ENCODE measurements at places on chromosomes 6 and 20.

GRCh38 chr20:10115021-10115420 is 80.2 kb downstream of the ANKEF1 start:
- DNase-seq, result no peak

DNA sequence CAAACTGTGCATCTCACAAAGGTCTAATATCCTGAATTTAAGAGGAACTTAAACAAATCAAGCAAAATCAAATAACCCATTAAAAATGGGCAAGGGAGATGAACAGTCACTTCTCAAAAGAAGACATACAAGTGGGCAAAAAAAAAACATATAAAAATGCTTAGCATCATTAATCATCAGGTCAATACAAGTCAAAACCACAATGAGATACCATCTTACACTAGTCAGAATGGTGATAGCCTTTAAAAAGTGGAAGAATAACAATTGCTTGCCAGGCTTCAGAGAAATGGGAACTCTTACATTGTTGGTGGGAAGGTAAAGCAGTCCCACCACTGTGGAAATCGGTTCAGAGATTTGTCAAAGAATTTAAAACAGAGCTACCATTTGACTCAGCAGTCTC is 646.7 kb upstream of the PTCHD4 start:
- no peak for DNase-seq

GRCh38 chr20:43322851-43323250 is 133.1 kb upstream of the PTPRT start:
- no peak for DNase-seq

GRCh38 chr6:75280131-75280855 is 4.3 kb downstream of the TMEM30A start:
- DNase-seq, result no peak

GRCh38 chr20:62303340-62304226 is 786 bp downstream of the ADRM1 start:
- peak; percentile 74 for DNase-seq

DNA sequence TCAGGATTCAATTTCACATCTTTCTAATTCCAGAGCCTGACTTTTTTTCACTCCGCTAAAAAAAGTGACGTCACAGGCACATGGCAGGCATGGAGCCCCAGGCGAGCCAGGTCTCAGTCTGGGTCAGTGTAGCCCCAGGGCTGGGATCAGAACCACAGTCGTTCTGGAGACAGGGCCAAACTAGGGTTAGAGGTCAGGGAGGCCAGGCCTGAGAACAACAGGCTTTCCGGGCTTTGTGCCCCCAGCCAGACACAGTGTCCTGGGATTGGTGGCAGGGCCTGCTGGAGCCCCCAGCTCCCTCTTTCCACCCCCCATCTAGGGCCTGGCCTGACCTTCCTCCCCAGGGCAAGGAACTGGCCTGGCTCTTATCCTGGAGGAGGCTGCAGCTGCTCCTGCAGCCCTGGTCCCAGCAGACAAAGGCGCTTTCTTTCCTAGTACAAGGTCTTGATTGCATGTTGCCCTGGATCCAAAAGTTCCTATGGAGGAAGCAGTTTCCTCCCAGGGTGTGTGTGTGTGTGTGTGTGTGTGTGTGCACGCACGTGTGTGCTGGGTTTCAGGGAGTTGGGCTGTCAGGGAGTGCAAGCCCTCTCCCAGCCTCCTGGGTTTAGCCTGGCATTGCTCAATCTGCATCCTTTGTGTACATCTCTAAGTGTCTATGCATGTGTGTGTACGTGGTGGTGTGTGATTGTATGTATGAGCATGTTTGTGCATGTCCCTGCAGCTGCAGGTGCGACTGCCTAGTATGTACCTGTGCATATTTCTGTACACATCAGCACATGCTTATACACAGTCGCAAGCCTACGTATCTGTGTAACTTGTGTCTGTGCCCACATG is 26.5 kb upstream of the EMILIN3 start:
- no peak for DNase-seq

- DNase-seq, result no peak
Observed at GRCh38 chr20:60001108-60001507, 42.9 kb downstream of the CDH26 start.

GRCh38 chr20:58480551-58481336 is 34.5 kb downstream of the APCDD1L start:
- no peak for DNase-seq

GRCh38 chr6:77430504-77430903 is 32.8 kb downstream of the HTR1B start:
- no peak for DNase-seq

- no peak for DNase-seq
Observed at GRCh38 chr6:47023573-47023972, 18.6 kb downstream of the ADGRF1 start.

DNA sequence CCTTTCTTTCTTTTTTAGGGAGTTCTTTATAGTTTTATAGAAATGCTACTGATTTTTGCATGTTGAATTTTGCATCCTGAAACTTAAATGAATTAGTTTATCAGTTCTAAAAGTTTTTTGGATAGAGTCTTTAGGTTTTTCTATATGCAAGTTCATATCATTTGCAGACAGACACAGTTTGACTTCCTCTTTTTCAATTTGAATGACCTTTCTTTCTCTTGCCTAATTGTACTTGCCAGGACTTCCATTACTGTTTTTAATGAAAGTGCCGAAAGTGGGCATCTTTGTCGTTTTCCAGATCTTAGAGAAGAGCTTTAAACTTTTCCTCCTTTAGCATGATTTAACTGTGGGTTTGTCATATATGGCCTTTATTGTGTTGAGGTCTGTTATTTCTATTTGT is 21.1 kb upstream of the EDN1 start:
- DNase-seq, result no peak

- DNase-seq, result no peak
Observed at GRCh38 chr20:33686984-33687366, 790 bp upstream of the E2F1 start.

DNA sequence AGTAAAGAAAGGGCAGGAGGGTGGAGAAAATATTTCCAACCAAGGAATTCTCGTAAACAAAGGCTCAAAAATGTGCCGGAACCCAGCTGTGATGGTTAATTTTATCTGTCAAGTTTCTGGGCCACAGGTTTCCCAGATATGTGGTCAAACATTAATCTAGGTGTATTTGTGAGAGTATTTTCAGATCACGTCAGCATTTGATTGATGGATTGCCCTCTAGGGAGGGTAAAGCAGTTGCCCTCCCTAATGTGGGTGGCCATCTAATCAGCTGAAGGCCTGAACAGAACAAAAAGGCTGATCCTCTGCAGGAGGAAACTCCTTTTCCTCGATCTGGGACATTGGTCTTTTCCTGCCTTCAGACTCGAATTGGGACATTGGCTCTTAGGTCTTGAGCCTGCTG is 298.7 kb upstream of the TCF21 start:
- no peak for DNase-seq

GRCh38 chr20:23179766-23180403 is 93.8 kb upstream of the CD93 start:
- DNase-seq, result no peak

GRCh38 chr6:31363811-31364210 is 6.8 kb upstream of the HLA-B start:
- DNase-seq, result no peak

DNA sequence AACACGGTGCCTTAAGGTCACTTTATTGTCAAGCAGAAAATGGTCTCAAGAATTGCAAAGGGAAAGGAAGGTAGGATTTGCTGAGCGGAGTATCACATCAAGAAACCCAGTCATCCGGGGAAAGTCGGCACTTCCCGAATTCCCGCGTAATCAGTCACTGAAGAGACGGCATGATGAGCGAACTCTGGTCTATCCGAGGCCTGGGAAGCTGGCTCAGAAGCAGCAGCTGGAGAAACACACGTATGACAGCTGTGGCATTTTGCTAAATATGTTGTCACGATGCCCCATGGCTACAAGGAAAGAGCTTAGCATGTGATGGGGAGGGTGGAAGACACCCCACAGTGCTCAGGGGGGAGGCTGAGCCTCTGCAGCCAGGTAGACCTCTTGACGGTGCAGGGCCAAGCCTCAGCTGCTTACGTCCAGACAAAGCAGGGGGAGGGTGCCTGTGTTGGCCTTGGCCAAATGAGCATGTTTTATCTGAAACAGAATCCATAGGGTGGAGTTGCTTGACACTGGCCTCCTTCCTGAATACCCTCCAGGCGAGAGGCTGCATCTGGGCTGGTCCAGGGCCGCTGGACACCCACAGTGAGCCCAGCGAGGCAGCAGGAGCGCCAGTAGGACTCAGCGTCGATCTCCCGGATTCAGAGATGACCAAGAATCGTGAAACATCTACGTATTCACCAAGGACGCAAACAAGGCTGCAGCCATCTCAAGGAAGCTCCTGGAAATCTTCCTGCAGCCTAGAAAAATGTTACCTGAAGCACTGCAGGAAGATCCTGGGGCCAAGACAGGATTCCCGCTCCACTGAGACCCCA is 118.8 kb upstream of the AFDN start:
- no peak for DNase-seq

- DNase-seq, result no peak
Observed at GRCh38 chr6:35365594-35366203, 23.3 kb downstream of the PPARD start.

GRCh38 chr20:10488534-10488933 is 53.4 kb downstream of the SLX4IP start:
- DNase-seq, result no peak

- no peak for DNase-seq
Observed at GRCh38 chr6:40733770-40734396, 146.7 kb upstream of the LRFN2 start.

DNA sequence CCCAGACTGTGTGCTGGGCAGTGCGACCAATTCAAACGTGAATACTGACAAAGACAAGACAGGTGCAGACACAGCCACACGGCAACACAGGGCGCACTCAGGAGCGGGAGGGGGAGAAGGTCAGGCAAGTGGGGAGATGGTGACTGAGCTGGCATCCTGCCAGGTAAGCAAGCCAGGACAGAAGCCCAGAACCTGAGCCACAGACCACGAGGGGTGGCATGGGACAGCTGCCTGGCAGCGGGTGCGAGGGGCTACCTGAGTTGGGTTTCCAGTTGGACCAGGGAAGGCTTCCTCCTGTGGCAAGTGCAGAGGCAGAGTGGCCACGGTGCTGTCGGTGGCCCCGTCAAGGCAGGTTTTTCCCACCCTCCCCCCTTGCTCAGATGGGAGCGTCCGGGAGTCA is 215.2 kb upstream of the ARID1B start:
- DNase-seq, result no peak

DNA sequence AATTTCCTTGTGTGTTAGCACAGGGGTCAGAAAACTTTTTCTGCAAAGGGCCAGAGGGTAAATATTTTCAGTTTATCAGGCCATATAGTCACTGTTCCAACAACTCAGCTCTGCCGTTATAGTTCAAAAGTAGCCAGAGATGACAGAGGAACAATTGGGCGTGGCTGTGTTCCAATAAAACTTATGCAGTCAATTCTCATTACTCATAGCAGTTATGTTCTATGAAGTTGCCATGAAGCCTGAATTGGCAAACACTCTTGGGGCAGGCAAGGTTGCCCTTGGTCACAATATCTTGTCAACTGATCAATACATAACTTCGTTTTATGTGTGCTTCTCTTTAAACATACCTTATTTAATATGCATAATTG is 304.2 kb downstream of the TFAP2C start:
- no peak for DNase-seq

DNA sequence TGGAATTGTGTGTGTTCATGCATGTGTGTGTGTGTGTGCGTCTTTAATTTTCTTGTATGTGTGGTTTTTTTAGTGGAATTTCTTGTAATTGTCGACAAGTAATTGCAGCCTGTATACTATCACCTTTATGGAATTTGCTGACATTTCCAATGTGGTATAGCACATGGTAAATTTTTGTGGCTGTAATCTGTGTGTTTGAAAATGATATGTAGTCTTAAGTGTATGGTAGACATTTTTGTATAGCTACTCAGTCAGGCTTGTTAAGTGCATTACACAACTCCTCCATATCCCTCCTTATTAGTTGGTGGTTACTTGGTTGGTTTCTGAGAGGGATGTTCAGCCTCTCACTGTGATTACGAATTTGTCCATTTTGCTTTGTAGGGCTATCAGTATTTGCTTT is 384.5 kb upstream of the HSF2 start:
- no peak for DNase-seq

GRCh38 chr6:3773678-3774298 is 22.3 kb upstream of the PXDC1 start:
- DNase-seq, result no peak

- no peak for DNase-seq
Observed at GRCh38 chr20:18879262-18879661, 65.7 kb downstream of the SCP2D1 start.

- DNase-seq, result no peak
Observed at GRCh38 chr6:107154131-107154800, 39.0 kb upstream of the BEND3 start.

DNA sequence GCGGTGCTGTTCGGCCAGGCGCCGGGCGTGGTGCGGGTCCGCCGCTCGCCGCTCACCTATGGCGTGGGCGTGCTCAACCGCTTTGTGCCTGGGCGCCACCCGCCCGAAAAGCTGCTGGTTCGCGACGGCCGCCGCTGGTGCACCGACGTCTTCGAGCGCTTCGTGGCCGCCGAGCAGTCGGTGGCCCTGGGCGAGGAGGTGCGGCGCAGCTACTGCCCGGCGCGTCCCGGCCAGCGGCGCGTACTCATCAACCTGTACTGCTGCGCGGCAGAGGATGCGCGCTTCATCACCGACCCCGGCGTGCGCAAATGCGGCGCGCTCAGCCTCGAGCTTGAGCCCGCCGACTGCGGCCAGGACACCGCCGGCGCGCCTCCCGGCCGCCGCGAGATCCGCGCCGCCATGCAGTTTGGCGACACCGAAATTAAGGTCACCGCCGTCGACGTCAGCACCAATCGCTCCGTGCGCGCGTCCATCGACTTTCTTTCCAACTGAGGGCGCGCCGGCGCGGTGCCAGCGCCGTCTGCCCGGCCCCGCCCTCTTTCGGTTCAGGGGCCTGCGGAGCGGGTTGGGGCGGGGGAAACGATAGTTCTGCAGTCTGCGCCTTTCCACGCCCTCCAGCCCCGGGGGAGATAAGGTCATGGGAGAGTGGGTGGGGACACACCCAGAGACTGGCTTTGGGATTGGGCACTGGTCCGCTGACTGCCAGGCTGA is 15.7 kb downstream of the ADISSP start:
- peak; percentile 91 for DNase-seq

DNA sequence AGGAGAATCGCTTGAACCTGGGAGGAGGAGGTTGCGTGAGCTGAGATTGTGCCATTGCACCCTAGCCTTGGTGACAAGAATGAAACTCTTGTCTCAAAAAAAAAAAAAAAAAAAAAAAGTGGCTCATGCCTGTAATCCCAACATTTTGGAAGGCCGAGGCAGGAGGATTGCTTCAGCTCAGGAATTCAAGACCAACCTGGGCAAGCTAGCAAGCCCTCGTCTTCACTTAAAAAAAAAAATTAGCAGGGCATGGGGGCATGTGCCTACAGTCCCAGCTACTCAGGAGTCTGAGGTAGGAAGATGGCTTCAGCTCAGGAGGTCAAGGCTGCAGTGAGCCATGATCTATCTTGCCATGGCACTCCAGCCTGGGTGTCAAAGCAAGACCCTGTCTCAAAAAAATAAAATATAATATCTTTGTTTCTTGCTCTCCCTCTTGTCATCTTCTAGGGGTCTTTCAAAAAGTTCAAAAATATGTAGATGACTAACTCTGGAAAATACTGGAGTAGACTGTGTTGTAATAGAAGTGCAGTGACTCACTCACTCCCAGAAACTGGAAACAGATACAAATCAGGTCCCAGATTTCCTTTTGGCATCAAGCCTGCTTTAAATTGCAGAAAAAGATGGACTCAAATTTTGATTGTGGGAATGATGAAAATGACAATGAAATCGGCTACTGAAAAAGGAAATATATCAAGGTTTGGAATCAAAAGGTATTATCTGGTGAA is 2.8 kb upstream of the GINM1 start:
- DNase-seq, result no peak
